ENCODE measurements at places on chromosomes 11 and 22.
A peak's percentile ranks its signal among the peaks of the same experiment; 100 is the strongest.

- no peak for DNase-seq
Observed at GRCh38 chr11:96054870-96055705, 131.2 kb upstream of the MTMR2 start.

DNA sequence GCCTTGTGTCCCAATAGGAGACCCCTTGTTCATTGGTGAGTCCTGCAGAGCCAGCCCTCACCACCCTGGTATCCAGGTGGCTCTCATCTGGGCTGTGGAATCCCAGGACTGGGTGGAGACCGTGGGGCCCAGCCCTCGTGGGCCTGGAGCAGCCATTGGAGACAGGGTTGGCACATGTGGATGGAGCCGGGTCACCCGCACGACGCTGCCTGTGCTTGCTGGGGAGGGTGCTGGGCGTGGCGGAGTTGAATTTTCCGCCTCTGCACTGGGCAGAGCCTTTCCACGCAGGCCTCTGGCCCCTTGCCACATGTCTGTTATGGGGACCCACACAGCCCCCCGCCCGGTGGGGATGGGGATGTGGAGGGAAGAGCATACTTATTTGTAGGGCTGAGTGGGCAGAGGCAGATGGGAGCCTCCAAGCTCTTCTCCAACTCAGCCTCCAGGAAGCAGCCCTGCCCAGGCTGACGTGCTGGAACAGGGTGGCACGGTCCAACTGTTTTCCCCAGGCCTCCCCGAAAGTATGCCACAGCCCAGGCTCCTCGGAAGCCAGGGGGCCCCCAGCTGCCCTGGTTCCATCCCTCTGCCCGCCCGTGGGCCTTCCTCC, 12.6 kb downstream of the GRAMD4 start:
- no peak for DNase-seq

DNA sequence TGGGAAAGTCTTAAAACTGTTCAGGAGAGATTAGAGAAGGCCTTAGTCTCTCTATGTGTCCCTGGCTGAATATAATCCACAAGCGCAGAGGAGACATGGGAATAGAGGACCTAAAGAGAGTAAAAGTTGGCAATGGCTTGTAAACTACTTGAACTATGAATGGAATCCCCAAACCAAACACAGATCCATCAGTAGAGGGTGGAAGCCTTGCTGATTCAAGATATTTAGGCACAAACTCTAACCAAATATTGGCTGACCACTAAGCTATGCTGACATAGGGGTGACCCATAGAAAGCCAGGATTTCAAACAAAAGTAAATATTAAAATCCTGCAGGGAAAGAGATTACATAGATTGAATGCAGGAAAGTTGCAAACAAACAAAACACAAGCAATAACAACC, 439.2 kb downstream of the DLG2 start:
- DNase-seq: no peak

DNA sequence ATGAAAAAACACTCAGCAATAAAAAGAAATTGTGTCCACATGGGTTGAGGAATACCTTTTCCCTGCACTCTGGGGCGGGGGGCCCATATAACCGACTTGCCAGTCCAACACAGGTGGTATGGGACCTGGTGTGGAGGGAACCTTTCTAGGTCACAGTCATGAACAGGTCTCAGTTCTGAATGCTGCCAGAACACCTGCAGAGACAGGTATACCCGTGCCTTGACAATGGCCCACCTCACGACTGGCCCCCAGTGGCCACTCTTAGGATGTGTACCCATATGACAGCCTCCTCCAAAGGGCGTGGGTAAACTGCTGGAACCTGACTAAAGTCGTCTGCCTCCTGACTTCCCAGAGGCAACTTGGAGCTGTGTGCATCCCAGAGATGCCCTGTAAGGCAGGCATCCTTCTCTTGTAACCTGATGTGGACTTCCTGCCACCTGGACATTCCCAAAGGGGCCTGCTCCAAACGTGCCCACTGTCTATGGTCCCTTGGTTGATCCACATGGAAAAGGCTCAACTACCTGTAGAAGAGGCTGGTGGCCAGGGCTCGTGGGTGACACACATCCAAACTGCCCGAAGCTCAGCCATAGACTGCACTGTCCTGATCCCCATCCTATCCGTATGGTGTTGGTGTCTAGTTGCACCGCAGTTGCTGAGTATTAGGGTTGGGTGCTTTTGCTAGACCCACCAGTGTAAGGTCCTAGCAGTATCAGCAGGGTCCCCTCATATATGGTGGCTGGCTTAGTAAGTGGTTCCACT, 859.3 kb downstream of the BRD1 start:
- DNase-seq: no peak

DNA sequence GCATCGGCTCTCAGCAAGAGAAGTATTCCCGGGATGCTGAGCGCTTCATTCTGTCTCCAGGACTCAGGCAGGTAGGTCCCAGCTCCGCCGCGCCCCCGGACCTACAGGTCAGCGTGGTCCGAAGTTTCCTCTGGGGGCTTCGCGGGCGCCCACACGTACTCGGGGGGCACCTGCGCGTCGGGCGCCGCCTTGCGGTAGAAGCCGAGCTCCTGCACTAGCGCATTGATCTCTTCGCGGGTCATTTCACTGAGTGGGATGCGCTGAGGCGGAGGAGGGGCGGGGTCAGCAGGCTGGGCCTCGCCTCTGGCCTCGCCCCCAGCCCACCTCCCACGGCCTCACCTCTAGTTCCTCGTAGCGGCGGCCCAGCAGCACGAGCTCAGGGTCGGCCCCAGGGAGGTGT, 2.5 kb downstream of the SELENOM start:
- no peak for DNase-seq

DNA sequence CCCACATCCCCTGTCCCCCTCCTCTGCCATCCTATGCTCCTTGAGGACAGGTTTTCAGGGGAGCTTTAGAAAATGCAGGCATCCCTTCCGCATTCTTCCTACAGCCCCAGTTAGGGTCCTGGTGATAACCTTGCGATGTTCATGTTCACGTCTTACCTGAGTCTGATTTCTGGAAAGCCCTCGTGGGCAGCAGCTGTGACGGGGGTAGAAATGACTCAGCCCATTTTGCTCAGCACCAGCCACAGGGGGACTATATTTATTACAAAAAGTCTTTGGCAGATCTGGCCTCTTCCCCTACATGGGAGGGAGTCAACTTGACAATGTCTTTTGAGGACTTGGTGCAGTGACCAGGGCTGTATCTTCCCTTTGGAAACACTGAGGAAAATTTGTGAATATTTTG, 12.3 kb downstream of the PKNOX2 start:
- no peak for DNase-seq

DNA sequence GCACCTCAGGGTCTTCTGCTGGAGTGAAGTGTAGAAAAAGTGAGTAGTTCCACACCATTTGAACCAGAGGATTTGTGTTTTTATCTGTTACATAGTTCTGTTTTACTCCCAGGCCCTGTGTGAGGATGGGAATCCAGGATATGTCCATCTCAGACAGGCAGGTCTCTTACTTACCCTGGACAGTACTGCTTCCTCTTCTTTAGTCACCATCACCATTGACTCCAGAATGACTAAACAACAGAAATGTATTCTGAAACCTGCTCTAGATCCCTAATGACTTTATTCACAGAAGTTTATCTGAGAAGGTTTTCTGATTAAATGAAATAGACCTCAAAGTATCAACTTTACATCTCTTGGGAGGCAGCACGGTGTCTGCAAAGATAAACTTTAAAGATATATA, 33.6 kb downstream of the CYP2R1 start:
- no peak for DNase-seq

DNA sequence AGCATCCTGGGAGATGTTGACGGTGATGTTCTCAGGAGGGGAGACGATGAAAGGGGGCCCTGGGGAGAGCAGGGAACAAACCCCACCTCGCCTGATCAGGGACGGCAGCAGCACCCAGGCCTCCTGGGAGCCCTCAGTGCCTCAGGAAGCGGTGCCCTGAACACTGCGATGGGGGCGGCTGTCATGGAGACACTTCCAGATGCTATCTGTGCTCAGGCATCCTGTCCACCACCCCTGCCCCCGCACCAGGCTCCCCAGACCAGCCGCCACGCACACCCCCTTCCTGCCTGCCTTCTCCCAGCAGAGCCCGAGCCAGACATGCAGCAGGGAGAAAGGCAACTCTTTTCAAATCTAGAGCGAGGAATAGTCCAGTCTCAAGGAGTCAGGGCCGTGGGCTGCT, 20.6 kb downstream of the IGSF9B start:
- DNase-seq: no peak

GRCh38 chr11:33379947-33380346, 122.8 kb downstream of the HIPK3 start:
- DNase-seq: no peak

- peak; percentile 76 for DNase-seq
Observed at GRCh38 chr11:9757809-9758636, 94.1 kb downstream of the SWAP70 start.

DNA sequence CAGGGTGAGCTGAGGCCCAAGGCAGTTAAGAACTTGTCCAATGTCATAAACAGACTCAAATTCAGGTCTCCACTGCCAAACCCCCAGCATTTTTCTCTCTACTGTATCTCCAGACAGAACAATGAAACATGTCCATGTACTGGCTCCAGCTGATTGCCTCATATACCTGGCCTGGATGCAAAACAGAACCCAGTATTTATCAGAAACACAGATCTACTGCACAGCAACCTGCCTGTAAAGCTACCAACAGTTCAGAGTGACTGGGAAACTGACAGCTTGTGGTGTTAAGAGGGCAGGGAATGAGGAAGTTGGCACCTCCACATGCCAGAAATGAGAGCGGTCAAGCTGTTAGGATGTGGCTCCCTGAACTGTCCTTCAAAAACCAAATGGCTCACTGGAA, 41.6 kb downstream of the C11orf71 start:
- DNase-seq: no peak

DNA sequence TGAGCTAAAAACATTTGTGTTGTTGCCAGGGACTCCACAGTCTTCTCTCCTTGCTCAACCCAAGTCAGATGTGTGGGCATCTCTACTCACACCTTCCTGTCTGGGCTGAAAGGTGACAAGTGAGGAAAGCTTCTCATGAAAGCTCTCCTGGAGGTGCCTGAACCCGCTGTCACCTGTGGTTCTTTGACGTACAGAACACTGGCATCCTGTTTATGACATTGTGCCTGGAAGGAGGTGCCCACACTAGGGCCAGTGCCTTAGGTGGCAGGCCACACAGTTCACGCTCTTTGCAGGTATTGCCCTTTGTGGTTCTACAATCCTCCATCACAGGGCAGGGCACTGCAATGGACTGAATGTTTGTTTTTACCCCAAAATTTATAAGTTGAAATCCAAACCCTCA, 108.5 kb downstream of the CD44 start:
- peak; percentile 55 for DNase-seq

DNA sequence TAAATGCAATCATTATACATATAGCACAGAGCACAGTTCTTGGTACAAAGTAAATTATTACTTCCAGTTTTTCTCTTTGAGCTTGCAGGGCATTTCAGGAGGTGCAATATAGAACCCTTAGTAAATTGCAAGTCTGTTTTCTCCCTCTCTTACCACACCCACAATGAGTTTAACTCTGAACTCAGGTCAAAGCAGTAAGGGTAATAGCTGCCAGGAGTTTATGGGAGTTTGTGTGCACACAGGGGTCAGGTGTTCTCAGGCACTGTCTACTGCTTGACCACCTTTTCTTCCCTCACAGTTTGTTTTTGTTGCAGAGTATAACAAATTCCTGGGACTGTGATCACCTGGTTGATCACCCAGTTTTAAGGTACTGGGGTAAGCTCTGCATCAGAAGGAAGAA, 478.5 kb upstream of the TENM4 start:
- DNase-seq: no peak

- no peak for DNase-seq
Observed at GRCh38 chr11:101466352-101466751, 117.5 kb downstream of the TRPC6 start.

- no peak for DNase-seq
Observed at GRCh38 chr11:36509201-36509639, 852 bp downstream of the TRAF6 start.

DNA sequence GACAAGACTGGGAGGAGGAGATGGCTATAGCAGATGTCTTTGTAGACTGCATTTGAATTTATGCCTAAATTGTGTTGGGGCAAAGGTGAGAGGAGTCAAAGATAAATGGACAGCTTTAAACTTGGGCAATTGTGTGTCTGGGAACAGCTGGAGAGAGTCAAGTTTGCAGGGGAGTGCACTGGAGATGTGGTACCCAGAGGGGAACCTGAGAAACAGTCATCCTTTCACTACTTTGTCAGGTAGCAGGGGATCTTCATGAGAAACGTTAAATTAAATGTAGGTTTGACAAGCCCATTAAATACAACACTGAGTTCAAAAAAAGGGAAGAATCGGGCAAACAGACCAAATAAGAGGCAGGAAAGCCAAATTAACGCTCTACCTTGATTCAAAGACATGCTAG, 277.7 kb downstream of the OPCML start:
- no peak for DNase-seq

- no peak for DNase-seq
Observed at GRCh38 chr11:87879118-87879517, 296.1 kb downstream of the RAB38 start.

- no peak for DNase-seq
Observed at GRCh38 chr11:122310766-122311165, 194.8 kb upstream of the BLID start.

GRCh38 chr11:66069715-66070603, at the start of gene PACS1:
PACS1 (plus strand) TSS chr11:66070272; CDS start chr11:66070487, 215 bp downstream.
- peak; percentile 65 for DNase-seq

DNA sequence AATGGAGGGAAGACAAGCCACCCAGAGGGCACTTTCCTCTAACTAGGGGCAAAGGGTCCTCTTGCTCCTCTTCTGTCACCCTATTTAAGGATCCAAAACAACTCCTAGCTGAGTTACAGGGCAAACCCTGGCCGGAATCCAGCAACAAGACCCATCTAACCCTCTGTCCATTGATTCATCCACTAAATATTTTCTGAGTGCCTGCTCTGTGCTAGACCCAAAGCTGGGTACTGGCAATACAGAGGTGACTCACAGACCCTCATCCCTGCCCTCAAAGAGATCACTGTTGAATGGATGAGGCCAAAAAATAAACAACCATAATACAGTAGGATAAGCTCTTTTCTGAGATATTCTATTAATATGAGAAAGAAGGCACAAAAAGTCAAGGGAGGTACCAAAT, 4.3 kb upstream of the GALNT18 start:
- DNase-seq: no peak

DNA sequence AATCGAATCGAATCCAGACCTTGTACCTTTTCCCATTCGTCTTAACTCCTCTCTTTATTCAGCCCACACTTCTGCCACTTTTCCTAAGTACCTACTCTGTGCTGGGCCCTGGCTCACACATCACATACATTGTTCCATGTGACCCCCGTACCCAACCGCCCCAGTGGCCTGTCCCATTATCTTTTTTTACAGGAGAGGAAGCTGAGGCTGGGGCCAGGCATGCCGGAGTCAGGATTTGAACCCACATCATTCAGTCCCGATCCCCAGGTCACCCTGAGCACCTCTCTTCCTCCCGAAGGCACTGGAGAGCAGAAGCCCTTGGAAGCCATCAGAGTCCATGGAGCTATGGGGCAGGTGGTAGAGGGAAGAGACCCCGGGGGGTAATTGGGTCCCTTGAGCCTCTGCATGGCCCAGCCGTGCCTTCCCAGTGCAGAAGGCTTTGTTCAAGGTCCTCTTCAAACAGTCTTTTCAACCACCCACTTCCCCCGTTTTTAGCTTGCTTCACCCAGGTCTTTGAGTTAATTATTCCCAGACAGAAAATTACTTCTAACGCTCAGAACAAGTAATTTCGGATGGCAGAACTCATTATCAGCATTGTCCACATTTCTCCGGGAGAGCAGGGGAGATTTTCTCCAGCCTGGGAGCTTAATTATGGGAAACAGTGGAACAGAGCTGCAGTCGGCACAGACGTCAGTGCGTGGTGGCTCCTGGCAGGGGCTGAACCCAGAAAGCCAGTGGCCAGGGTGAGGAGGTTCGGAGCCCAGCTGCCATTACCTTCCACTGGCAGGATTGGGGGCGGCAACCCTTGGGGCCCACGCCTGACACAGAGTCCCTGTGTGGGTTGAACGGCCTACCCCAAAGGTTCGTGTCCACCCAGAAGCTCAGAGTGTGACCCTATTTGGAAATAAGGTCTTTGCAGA, 82.4 kb upstream of the RTL6 start:
- no peak for DNase-seq
